Stimulated activated CD8-positive, alpha-beta memory T cell treated with anti-CD3 and anti-CD28 coated beads, Interleukin-4, amount 100 ng/mL, for 4 hours (primary cell): ENCODE measurements at places on chromosomes 5 and 9.

DNA sequence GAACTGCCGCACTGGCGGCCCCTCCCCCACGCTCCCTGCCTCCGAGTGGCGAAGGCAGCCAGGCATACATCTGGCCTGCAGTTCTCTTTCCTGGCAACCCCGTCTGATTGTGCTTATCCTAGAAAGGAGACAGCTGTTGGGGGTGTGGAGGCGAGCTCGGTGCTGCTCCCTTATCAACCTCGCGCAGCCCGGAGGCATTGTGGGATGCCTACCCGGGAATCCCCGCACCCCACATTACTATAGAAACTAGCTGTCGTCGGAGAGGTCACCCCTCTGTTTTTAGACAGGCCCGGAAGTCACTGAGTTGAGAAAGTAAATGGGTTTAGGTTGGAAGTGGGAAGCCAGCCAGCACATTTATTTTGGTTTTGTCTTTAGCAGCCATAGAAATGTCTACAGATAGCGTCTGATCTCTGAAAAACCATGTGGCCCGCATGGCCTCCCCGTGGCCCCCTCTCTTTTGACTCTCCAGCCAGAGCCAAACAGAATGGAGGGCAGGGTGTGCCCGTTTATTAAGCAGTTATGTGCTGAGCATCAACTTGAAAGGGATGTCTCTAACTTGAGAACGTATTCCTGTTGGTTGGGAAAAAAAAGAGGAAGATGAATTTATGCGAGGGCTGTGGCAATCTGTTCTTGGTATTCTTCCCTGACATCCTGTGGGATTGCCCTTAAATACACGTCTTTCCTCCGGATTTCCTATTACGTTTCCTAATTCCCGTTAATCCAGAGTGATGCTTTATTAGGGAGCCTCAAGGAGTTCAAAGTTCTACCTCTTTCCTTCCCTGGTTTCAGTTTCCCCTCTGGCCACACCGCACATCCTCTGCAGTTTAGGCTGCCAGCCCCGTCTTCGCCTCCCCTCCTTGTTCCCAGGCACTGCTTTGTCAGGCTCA is 3.9 kb downstream of the STC2 start:
- DNase-seq = no peak

- DNase-seq = no peak
Measured at GRCh38 chr9:686321-686813, 155.1 kb upstream of the DMRT1 start.

GRCh38 chr5:122879076-122879475 is 33.7 kb downstream of the SNX24 start:
- DNase-seq = no peak

- no peak for DNase-seq
Measured at GRCh38 chr9:109164042-109164441, 3.0 kb downstream of the FRRS1L start.

GRCh38 chr5:167840527-167841130 is 450.8 kb upstream of the WWC1 start:
- DNase-seq = no peak

GRCh38 chr5:10476878-10477277 is 35.2 kb downstream of the ROPN1L start:
- no peak for DNase-seq

GRCh38 chr9:131478421-131478868 is 24.3 kb upstream of the POMT1 start:
- peak; percentile 31 for DNase-seq
